BJ (cell line): ENCODE measurements at places on chromosomes 7 and 10.

GRCh38 chr10:70950037-70950436 lies 61.7 kb upstream of the PCBD1 start:
- DNase-seq, result no peak

GRCh38 chr7:20275637-20276036 lies 55.1 kb upstream of the ITGB8 start:
- DNase-seq, result no peak

GRCh38 chr7:116595063-116595462 lies 70.2 kb downstream of the CAV1 start:
- no peak for DNase-seq

GRCh38 chr10:60374836-60375235 lies 14.8 kb downstream of the ANK3 start:
- no peak for DNase-seq

DNA sequence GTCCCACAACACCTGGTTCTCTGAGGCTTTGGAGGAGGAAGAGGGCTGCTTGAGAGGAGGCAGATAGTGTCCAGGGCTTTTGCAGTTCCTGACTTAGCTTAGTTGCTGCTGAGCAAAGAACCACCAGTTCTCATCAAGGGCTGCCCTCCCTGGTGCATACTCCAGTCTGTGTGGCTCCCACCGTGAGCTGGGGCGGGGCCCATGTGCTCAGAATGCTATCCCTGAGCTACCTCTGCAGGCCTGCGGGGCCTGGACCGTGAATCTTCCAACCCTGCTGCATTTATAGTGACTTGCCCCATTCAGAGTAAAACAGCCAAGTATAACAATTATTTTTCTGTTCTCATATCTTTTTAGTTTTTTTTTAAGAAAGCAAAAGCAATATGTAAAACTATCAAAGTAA lies 49.2 kb downstream of the TACR2 start:
- no peak for DNase-seq

- DNase-seq, result no peak
Observed at GRCh38 chr10:95784279-95784913, 28.4 kb downstream of the ENTPD1 start.

GRCh38 chr7:134996097-134996550 lies 9.8 kb downstream of the AGBL3 start:
- DNase-seq, result no peak

DNA sequence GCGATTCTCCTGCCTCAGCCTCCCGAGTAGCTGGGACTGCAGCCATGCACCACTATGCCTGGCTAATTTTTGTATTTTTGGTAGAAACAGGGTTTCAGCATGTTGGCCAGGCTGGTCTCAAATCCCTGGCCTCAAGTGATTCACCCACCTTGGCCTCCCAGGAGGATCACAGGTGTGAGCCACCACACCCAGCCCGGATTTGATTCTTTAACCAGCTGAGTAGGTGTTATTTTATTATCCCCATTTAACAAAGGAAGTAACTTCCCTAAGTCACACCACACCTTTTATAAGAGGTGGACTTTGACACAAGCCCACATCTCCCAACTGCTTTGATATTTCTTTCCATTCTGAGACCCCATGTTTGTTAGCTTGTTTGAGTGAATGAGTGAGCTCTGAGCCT lies 25.0 kb downstream of the SLC25A28 start:
- DNase-seq, result no peak

- no peak for DNase-seq
Observed at GRCh38 chr7:80934321-80934720, 15.5 kb upstream of the SEMA3C start.

DNA sequence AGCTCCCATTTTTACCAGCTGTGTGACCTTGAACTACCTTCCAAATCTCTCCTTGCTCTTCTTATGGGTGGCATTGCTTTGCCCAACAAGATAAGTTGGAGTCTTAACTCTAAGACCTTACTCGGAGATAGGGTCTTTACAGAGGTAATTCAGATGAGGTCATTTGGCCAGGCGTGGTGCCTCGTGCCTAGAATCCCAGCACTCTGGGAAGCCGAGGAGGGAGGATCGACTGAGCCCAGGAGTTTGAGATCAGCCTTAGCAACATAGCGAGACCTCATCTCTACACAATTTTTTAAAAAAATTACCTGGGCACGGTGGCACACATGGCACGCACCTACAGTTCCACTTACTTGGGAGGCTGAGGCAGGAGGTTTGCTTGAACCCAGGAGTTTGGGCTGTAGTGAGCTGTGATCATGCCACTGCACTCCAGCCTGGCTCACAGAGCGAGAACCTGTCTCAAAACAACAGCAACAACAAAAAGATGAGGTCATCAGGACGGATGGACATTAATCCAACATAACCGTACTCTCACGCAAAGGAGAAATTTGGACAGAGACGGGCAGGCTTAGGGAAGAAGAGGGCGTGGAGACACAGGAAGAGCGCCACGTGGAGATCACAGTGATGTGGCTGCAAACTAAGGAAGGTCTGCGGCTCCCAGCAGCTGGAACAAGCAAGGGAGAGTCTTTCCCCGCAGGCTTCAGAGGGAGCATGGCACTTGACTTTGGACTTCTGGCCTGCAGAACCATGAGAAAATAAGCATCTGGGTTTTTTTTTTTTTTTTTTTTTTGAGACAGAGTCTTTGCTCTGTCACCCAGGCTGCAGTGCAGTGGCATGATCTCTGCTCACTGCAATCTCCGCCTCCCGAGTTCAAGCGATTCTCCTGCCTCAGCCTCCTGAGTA lies 122.3 kb upstream of the CARD11 start:
- DNase-seq, result no peak
